ENCODE measurements at places on chromosomes 2 and 18. TPM values are rescaled to one million over a fixed set of nuclear protein-coding genes. Genes with fewer than 3 reads are reported as not detected.

GRCh38 chr2:134718023-134718816 is 580 bp downstream of the TMEM163 start:
- no peak for DNase-seq

GRCh38 chr2:85777441-85777861 is 23.7 kb downstream of the ATOH8 start:
- no peak for DNase-seq

The STARD6 gene
- not detected for total RNA-seq

The AQP12A gene
- not detected for total RNA-seq

GRCh38 chr18:26867471-26867870 is 2.0 kb upstream of the AQP4 start:
- no peak for DNase-seq

DNA sequence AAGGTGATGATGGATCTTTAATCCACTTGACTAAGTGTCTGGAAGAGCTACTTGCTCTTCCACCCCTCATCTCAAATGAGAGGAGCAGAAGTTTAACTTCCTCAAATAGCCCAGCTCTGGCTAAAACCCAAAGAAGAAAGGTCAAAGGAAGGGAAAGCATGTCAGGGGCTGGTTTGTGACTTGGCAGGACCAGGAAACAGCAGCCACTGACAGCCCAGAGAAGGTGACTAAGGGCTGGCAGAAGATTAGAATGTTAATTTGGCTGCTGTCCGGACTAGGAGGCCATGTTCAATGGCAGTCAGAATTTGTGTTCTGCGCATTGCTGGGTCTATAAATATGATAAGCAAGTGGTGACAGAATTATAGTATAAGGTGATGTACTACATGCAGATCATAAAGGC is 386.2 kb downstream of the SETBP1 start:
- DNase-seq, result no peak

Measured in OCI-LY7 (cell line).